ENCODE measurements at places on chromosomes 5 and 9.

- DNase-seq: no peak
Observed at GRCh38 chr5:61735995-61736394, 403.9 kb downstream of the ZSWIM6 start.

- no peak for DNase-seq
Observed at GRCh38 chr9:124016175-124017050, 4.8 kb downstream of the LHX2 start.

GRCh38 chr5:178826216-178826615 is 33.5 kb upstream of the ZNF354B start:
- DNase-seq: no peak

DNA sequence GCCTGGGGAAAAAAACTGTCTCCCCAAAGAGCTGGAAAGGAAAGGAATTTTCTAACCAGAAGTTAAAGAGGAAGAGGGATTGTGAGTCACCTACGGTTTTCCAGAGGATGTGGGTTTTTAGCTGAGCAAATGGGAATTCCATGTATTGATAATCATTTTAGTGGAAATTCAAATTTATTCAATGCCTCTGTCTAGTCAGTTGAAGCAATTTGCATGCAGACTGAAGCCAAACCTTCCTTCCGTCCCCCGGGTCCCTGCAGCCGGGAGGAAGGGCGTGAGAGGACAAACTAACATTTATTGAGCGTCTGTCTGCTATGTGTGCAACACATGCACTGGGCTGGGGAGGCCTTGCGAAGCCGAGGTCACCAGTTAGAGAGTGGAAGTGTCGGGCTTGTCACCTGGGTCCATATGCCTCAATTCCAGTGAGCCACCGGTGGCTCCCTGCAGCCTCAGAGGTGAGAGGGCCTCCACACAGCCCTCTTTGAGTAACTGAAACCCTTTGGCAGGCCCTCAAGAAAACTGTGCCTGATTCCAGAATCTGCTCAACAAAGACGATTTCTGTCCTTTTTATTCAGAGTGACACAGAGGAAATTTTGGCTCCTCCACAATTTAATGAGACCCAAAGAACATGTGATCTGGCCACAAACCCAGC is 70.3 kb downstream of the COL27A1 start:
- DNase-seq: no peak

DNA sequence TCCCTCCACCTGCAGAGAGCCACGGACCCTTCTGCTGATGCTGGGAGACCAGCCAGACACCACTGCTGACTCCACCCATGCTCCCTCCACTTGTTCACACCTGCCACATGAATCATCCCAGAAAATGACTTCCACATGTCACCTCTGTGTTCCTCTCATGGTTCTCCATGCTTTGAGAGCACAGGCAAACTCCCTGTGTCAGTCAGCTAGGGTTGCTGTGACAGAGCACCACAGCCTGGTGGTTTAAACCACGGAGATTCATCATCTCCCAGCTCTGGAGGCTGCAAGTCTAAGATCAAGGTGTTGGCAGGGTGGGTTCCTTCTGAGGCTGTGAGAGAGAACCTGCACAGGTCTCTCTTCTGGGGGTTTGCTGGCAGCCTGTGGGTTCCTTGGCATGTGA is 381.4 kb downstream of the GADD45G start:
- no peak for DNase-seq

GRCh38 chr5:73687357-73687756 is 61.4 kb downstream of the ARHGEF28 start:
- DNase-seq: no peak

GRCh38 chr5:7856855-7857254 is 5.9 kb upstream of the CFAP90 start:
- no peak for DNase-seq

GRCh38 chr9:99870126-99870525 is 36.3 kb upstream of the STX17 start:
- DNase-seq: no peak

DNA sequence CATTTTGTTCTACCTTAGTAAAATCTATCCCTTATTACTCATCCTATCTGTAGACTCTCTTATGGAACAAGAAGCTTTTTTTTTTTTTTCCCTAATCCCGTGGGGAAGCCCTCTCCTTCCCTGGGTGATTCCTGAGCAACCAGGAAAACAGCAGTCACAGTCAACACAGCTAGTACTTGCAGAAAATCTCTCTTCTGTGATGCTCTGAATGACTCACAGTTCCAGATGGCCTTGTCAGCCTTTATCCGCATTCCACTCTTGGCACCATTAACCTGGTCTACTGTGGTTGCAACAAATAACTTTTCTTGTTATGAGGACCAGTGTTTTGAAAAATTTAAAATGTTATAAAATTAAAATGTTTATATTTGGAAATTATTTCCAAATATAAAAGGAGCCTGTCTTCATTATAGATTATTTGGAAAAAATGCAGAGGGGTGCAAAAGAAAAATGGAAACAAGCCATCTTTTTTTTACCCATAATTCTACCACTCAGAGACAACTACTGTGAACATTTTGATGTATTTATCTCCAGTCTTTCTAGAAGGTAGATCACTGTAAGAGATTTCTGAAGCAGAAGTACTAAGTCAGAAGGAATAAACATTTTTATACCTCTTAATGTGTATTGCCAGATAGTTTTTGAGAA is 486.7 kb downstream of the RAB3C start:
- no peak for DNase-seq

GRCh38 chr9:112328545-112328944 is 4.9 kb downstream of the PTBP3 start:
- DNase-seq: no peak

- DNase-seq: no peak
Observed at GRCh38 chr9:112380102-112380824, at the start of gene HSDL2. HSDL2 (plus strand) TSS chr9:112380108; CDS start chr9:112380164, 56 bp downstream.

DNA sequence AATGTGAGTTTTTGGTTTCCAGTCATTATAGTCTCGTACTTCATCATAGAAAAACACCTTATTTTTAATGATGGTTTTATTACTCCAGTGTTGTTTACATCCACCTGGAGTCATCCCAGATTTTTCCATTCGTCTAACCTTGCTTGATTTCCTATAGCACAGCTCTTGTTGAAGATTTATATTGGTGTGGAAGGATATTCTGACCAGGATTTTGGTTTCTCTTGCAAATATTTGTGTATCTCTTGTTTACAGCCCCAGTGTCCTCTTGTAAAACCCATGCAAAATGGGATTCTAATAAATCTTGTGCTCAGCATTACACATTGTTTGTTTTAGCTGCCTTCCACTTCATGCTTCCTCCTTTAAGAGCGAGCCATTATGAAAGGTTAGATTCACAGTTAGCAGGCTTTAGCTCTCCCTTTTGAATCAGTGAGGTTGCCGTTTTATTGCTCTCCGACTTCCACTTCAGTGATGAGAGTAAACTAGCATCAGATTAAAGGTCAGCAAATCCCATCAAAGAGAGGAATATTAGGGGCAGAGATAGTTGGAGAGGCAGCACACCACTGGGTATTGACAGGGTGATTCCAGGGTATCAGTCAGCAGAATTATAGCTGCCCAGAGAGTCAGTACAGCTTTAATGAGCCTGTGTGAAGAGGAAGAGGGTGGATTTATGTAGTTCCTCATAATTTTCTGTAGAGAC is 157.1 kb downstream of the PBX3 start:
- DNase-seq: no peak

- no peak for DNase-seq
Observed at GRCh38 chr5:172820046-172820767, 13.8 kb upstream of the ERGIC1 start.

DNA sequence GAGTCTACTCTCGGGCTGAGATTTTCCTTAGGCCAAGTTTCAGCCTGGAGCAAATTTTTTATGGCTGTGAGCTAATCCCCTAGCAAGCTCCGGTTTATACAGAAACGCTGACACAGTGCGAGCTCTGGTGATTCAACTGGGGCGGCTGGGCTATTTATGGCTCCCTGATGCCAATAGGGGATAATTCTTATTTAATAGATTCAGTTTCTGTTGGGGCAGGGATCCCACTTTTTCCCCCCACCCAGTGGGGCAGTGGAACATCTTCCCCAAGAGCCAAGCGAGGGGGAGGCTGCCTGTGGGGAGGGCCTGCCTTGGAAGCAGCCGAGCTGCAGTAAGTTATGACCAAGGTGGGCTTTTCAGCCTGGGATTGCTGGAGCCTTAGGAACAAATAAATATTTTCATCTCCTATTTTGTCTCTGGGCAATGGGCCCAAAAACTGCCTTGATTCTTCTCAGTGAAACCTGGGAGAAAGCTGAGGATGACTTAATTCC is 129.1 kb downstream of the MACROH2A1 start:
- no peak for DNase-seq

DNA sequence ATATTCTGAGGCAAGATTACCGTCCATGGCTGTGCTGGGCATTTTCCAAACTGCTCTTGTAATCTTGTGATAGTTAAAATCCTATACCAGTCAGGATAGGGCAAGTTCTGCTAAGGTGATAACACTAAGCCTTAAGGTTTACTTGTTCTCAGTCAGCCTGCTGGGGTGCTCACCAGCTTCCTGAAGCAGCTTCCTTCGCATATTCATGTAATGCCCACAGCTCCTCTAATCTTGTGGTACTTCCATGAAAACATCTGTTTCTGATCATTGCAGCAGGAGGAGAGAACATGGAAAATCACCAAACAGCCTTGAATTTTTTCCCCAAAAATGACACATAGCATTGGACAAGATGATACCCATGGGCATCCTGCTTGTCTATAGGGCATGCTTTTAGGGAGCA is 473.2 kb downstream of the MED10 start:
- DNase-seq: no peak

- DNase-seq: no peak
Observed at GRCh38 chr5:66013397-66013796, 87.0 kb downstream of the ERBIN start.

DNA sequence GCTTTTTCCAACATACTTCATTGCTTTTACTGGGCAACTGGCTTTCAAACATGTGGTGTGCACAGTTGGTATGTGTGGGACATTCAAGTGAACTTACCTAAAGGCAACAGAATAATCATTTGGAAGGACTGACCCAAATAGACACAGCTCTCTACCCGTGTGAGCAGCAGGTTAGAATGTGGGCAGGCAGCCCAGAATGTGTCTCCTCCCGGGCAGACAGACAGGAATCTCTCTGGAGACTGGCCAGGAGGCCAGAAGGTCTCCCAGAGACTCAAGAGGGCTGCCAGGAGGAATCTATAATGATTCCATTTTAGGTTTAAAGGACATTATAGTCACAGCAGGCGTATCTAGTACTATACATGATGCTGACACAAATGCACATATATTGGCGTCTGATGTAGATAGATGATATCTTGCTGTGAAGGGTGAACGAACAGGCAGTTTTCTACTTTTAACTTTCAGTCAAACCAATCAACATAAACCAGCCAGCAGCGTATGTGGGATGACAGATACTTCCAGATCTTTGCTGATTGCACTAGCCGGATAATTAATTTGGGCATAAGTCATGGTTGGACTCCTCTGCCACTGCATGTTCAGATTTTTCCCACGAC is 297.4 kb upstream of the ZNF608 start:
- DNase-seq: no peak

- DNase-seq: no peak
Observed at GRCh38 chr5:23014266-23014665, 161.1 kb upstream of the CDH12 start.

- DNase-seq: peak; percentile 28
Observed at GRCh38 chr5:173781816-173782670, 106.1 kb upstream of the CPEB4 start.

GRCh38 chr9:130245474-130245873 is 20.1 kb upstream of the HMCN2 start:
- no peak for DNase-seq

- no peak for DNase-seq
Observed at GRCh38 chr9:3549225-3549624, 23.4 kb upstream of the RFX3 start.

DNA sequence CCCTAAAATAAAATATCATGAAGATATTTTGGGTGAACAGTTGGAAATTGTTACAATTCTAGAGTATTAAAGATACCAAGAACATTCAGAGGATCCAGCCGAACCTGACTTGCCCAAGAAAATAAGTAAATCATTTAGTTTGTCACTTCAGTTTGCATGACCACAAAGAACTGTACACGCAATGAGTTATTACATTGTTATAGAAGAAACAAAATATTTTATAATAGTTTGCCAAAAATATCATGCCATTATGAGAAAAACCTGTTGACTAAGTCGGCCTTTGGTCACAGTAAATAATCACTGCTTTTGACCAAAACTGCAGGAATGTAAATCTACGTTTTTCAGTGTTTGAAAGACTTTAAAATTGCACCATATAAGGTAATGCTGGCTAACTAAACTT is 27.9 kb downstream of the TRIO start:
- no peak for DNase-seq

GRCh38 chr9:22307013-22307711 is 139.5 kb upstream of the DMRTA1 start:
- DNase-seq: no peak

DNA sequence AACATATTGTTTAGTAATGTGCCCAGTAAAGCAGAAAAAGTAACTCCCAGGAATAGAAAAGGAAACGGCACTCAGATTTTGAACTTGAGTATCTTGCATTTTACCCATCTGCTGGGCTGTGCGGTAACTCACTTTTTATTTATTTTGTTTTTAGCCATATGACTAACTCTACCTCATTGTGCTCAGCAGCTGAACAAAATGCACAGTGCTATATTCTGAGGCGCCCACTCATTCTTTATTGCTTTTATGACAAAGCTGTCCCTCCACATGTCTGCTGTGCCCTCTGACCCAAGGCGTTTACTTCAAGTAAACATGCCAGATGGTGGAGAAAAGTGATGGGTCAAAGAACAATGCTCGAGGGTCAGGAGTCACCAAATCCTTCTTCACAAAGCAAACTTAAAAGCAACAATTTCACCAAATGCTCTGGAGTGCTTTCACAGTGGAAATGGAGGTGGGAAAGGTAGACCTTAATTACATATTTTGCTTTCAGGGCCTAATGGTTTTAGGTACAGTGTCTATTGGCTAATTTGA is 215.2 kb upstream of the ELAVL2 start:
- DNase-seq: no peak

DNA sequence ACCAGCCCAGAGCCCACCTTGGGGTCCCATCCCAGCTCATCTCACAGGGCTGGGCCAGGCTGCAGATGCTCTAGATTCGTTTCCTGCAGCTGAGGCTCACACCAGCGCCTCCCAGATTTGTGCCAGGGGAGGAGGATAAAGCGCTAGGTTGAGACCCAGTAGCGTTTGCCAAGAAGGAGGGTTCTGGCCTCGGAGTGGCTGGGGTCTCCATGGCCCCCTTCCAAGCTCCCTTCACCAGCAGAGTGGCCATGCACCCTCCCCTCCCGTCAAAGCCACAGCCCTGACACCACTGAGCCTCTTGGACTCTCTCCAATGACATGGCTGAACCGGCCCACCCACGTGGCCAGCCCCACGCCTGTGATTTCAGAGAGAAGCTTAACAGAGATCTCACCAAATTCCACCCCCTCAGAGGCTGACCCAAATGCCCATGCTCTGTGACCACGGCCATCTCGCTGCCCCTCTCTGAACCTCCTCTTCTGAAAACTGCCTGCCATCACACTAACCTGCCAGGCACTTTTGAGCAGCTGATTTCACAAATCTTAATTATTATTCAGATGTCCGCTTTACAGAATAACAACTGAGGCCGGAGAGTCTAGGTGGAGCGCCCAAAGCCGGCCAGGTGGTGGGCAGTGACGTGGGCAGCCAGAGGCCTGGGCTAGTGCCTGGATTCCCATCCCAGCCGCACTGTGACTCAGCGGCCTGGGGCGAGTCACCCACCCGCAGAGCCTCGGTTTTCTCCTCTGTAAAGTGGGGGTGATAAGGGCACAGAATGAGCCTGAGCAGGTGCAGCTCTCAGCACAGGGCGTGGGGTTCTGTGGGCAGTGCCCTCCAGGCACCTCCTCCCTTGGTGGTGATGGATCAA is 155.7 kb downstream of the C9orf50 start:
- no peak for DNase-seq

All from stimulated activated CD4-positive, alpha-beta T cell treated with anti-CD3 and anti-CD28 coated beads, Interleukin-1b, Interleukin-23, amount 100 ng/mL, for 24 hours (primary cell).